Lung (tissue), 17 donors: ENCODE measurements at places on chromosomes 1 and 21. TPM values are rescaled to one million over a fixed set of nuclear protein-coding genes. Genes with fewer than 3 reads are reported as not detected.

Gene MOB3C
- 28.7 TPM for total RNA-seq

Gene PUSL1
- 21.1 TPM for total RNA-seq

Gene NT5C1A
- not detected for total RNA-seq

Gene LYPD8
- not detected for total RNA-seq

GRCh38 chr1:19203440-19203839 is 6.6 kb downstream of the UBR4 start:
- no peak overlapping the region for H3K4me3 ChIP-seq
- H3K36me3 ChIP-seq: peaks cover 11% of the 10 kb centered on the region
- no peak for DNase-seq
- peaks cover 6% of the 10 kb centered on the region for H3K4me1 ChIP-seq
- H3K27ac ChIP-seq: no peak overlapping the region

GRCh38 chr1:193418745-193419058 is 232.3 kb upstream of the B3GALT2 start:
- DNase-seq: no peak
- no peak overlapping the region for H3K27ac ChIP-seq
- no peaks in the 10 kb centered on the region for H3K36me3 ChIP-seq

GRCh38 chr21:35294231-35294898 is 245.3 kb upstream of the RUNX1 start:
- DNase-seq: peak; percentile 6
- no peaks in the 10 kb centered on the region for H3K4me1 ChIP-seq
- H3K27me3 ChIP-seq: no peaks in the 10 kb centered on the region
- H3K4me3 ChIP-seq: no peak overlapping the region
- H3K27ac ChIP-seq: no peak overlapping the region

DNA sequence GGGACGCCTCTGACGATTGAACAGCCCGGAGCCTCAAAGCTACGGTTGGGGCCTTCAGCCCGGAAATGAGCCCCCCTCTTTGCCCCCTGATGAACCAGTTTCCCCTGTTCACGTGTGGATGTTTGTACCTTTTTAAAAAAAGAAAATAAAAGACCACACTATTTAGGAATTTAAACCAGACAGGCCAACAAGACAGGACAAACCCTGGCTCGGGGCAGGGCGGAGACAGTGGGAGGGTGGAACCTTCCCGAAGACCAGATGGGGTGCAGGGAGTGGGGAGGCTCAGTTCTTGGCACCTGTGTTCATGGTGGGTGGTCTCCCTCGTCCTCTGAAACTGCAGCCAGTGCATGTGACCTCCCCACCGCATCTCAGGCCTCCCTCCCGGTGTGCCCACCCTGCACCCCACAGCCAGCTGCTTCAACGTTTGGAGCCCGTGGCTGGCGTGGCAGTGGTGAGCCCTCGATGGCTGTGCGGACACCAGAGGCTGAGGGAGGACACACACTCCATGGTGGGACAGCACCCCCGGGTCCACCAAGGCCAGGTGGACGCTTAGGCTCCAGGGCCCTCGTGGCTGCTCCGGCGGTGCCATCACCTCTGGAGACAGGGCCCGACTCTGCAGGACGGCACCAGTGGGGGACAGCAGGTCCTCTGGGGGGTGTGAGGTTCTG is 45.6 kb downstream of the COL18A1 start:
- H3K4me1 ChIP-seq: peaks cover 15% of the 10 kb centered on the region
- no peak overlapping the region for H3K27ac ChIP-seq

DNA sequence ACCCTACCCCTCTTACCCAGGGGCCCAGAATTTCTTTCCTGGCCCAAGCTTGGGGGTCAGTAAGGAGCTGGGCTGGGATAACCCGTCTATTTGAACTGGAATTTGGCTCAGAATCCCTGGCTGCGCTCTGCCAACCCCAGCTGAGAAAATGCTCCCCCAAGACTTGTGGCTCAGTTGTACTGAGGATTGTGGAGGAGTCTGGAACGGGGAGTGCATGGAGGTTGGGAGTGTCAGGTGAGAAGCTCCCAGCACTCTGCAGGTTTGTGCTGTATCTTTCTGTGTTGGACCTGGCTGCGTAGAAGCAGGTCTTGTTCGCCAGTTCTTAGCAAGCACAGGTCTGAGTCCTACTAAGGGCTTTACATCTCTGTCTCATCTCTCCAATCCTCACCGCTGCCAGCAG is 1.6 kb downstream of the TCEA3 start:
- H3K4me1 ChIP-seq: peaks cover 31% of the 10 kb centered on the region
- H3K27me3 ChIP-seq: no peaks in the 10 kb centered on the region
- H3K36me3 ChIP-seq: no peaks in the 10 kb centered on the region
- H3K27ac ChIP-seq: peak overlapping the region; percentile 76
- no peak overlapping the region for H3K4me3 ChIP-seq
- DNase-seq: peak; percentile 36

GRCh38 chr1:84428235-84428634 is 30.0 kb downstream of the DNASE2B start:
- H3K4me1 ChIP-seq: no peaks in the 10 kb centered on the region
- no peak overlapping the region for H3K4me3 ChIP-seq
- DNase-seq: no peak
- no peak overlapping the region for H3K27ac ChIP-seq

GRCh38 chr1:176559878-176560277 is 96.9 kb downstream of the PAPPA2 start:
- DNase-seq: peak; percentile 89
- H3K27me3 ChIP-seq: no peaks in the 10 kb centered on the region
- H3K27ac ChIP-seq: no peak overlapping the region
- no peaks in the 10 kb centered on the region for H3K4me1 ChIP-seq

- no peak overlapping the region for H3K27ac ChIP-seq
- no peak for DNase-seq
- no peaks in the 10 kb centered on the region for H3K36me3 ChIP-seq
- H3K4me1 ChIP-seq: no peaks in the 10 kb centered on the region
Measured at GRCh38 chr1:88194542-88194941, 489.5 kb upstream of the PKN2 start.

GRCh38 chr1:54122992-54123391 is 29.8 kb downstream of the CDCP2 start:
- H3K4me1 ChIP-seq: peaks cover 3% of the 10 kb centered on the region
- no peak overlapping the region for H3K4me3 ChIP-seq
- no peak for DNase-seq
- no peaks in the 10 kb centered on the region for H3K36me3 ChIP-seq
